NCI-H69 (cell line): ENCODE measurements at places on chromosomes 12 and 14.

- DNase-seq = no peak
Measured at GRCh38 chr14:55446833-55447232, 6.4 kb upstream of the TBPL2 start.

- DNase-seq = no peak
Measured at GRCh38 chr12:2172491-2173214, 119.9 kb downstream of the CACNA1C start.

GRCh38 chr14:44778604-44779003 is 183.1 kb downstream of the KLHL28 start:
- peak; percentile 12 for DNase-seq

DNA sequence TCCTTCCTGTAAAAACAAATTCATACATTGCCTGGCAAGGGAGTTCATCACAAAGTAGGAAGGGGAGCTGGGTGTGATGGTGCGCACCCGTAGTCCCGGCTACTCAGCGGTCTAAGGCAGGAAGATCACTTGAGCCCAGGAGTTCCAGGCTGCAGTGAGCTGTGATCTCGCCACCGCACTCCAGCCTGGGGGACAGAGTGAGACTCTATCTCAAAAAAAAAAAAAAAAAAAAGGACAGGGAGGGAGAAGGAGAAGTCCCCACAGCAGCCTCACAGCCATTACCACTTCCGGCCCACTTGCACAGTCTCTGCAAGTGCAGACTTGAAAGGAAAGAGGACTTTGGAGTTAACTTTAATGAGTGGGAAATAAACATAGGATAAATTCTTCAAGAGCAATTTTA is 121.0 kb downstream of the FBXL14 start:
- DNase-seq = no peak

GRCh38 chr12:93441081-93441616 is 598 bp downstream of the UBE2N start:
- peak; percentile 60 for DNase-seq

DNA sequence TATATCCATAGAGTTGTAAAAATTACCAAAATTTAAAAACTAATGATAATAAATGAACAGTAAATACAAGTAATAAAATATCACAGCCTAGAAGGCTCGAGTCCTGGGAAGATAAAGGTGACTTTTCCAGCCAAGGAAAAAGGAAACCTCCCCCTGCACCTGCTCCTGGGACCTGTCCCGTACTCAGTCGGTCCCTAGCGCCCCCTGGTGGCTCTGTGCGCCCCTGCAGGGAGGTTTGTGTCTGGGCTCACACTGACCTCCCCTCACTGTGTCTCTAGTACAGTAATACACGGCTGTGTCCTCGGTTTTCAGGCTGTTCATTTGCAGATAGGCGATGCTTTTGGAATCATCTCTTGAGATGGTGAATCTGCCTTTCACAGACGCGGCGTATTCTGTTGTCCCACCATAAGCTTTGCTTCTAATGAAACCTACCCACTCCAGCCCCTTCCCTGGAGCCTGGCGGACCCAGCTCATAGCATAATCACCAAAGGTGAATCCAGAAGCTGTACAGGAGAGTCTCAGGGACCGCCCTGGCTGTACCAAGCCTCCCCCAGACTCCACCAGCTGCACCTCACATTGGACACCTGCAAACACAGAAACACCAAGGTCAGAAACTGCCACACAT is 1030.4 kb downstream of the TMEM121 start:
- DNase-seq = peak; percentile 50

DNA sequence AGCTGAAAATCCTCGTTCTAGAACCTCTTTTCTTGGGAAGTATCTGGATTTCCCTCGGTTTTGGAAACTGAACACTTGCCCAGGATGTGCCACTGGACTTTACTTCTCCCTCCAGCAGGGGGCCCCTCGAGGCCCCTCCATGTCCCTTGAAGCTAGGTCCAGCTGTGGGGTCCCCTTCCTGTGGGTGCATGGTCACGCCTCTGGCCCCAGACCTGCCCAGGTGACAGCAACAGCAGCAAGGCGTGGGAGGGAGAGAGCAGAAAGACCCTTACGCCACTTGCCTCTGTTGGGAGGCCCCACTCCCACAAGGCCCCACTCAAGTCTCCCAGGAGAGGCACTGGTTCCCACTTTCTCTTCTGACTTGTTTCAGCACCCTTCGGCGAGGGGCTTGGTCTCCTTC is 3.1 kb downstream of the SLC25A29 start:
- DNase-seq = peak; percentile 40

DNA sequence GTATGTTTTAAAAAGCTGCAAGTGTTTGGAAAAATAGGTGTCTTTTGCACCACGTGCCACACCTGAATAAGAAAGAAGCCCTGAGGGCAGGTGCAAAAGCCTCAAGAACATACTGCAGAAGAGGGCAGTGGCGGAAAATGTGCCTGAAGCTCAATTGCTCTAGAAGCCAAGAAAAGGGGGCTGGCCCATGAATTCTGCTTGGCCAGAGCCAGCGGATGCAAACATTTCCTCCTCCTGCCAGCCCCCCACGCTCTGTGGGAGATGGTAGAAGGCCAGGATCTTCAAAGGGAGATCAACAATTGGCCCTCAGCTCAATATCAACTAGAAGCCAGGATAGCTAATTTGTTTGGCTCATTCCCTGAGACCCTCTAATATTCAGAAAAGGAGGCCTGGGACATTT is 80.3 kb upstream of the TMEM132D start:
- DNase-seq = no peak

DNA sequence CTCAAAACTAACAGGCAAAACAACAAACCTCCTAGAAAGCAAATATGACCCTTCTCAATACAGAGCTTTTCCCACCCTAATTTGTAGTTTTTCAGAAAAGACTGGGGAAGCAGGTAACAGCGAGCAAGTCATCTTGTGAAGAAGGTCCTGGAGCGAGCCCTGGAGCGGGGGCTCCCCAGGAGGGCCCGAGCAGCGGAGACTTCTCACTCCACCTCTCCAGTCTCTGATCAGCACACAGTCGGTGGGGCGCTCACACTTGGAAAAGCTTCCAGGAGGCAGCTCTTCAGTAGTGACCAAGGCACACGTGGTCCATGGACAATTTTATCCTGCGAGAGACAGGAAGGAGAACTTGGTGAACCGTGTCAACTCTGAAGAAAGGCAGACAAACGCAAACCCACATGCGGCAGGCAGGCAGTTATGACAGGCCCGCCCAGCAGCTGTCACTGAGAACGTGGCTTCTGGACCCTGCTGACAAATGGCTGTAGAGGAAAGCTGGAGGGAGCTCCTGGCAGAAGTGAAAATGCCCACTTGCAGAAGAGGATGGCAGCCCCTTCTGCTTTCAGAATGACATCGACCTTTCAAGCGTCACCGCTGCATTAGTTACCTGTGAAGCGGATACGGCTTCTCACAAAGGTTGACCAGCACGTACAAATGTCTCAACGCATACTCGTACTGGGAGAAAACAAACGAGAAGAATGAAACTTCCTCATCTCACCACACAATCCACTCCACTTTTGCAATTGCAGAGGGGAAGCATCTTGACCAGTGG is 44.2 kb downstream of the LGMN start:
- DNase-seq = peak; percentile 20

DNA sequence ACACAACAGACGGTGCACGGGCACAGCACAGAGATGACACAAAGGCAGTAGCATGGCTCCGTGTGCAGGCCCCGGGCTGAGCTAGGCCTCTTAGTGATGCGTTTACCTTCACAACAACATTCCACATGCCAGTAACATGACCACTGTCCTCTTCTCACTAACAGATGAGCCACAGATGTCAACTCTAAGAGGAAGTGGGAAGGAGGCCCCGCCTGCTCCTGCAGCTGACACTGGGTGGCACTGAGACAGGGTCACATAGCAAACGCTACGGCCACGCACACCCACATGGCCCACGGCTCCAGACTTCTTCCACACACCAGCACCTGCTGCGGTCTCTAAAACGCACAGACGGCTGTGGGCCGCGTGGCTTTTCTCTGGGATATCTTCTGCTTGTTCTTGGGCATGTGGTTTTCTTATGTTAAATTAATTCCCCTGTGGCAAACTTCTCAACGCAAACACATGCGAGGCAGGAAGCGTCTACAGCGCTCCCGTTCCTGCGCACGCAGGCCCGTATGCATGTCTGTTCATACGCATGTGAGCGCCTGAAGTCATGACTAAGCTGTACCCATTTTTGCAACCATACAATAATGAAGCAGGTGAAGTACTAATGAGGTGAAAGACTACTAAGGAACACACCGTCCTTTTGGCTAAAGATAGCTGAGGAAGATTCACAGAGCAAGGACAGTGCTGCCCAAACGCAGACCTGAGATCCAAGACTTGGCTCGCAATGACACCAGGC is 26.8 kb downstream of the AMN start:
- DNase-seq = no peak

DNA sequence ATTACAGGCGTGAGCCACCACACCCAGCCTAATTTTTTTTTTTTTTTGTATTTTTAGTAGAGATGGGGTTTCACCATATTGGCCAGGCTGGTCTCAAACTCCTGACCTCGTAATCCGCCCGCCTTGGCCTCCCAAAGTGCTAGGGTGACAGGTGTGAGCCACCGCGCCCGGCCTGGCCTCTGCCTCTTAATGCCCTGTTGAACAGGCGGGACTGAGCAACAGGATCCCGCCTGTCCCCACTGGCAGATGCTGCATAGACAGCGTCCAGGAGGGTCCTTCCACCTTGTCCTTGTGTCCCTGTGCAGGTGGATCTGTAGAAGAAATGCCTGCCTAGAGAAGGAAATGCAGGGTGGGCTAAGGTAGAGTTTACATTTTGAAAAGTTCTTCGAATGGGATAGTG is 5.7 kb downstream of the PGAM5 start:
- no peak for DNase-seq

GRCh38 chr12:13074396-13075117 is 28.9 kb downstream of the GSG1 start:
- DNase-seq = no peak
